ENCODE measurements at places on chromosomes 12 and 14. TPM values are rescaled to one million over a fixed set of nuclear protein-coding genes. Genes with fewer than 3 reads are reported as not detected.
A peak's percentile ranks its signal among the peaks of the same experiment; 100 is the strongest.

GRCh38 chr12:120117961-120118320 is 1.4 kb upstream of the RAB35 start:
- peaks cover 6% of the 10 kb centered on the region for H3K36me3 ChIP-seq
- H3K4me1 ChIP-seq: peaks cover 65% of the 10 kb centered on the region
- H3K4me3 ChIP-seq: peak overlapping the region; percentile 86
- no peaks in the 10 kb centered on the region for H3K27me3 ChIP-seq

DNA sequence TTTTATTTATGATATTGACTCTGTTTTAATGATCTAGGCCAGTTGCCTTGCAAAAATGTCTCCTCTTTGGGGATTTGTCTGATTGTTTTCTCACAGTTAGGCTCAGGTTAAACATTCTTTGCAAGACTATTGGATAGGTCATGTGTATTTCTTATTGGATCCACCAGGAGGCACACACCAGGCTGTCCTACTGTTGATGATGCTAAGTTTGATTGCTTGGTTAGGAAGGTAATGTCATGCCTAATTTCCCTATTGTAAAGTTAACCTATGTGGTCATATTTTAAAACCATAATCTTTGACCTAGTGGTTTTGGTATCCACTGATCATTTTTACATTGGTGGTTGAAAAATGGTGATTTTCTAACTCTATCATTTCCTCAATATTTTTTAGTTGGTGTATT is 137.1 kb downstream of the BRMS1L start:
- no peak overlapping the region for H3K4me3 ChIP-seq
- no peaks in the 10 kb centered on the region for H3K4me1 ChIP-seq
- H3K27me3 ChIP-seq: no peaks in the 10 kb centered on the region
- H3K27ac ChIP-seq: no peak overlapping the region
- DNase-seq: no peak
- no peaks in the 10 kb centered on the region for H3K36me3 ChIP-seq

Gene CLEC4C
- 0.39 TPM for total RNA-seq

DNA sequence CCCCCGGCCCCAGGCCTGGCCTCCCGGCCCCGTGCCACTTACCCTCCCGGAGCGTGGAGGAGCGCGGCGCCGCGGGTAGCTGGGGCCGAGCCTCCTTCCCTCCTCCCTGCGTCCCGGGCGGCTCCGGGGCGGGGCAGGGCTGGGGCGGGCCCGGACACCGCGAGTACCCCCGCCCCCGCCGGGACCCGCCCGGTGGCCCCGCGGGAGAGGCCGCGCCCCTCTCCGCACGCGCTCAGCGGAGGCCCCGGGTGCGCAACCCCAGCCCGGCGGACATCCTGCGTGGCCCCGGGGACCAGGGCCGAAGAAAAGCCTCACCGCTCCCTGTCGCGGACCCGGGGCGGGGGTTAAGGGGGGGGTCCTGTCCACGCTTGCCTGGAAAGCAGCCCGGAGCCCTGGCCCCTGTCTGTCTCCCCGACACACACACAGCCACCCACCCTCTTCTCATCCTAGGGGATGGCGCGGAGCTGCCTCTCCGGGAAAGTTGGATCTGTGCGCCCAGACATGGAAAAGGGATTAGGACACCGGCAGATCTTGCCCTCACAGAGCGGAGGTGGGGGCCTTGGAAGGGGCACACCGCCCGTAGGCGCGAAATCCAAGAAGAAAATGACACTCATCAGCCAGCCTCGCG is at the start of gene SYNE3:
Gene SYNE3, minus strand, starts transcription at position 97 of the 628 bp plus-strand sequence. CDS start 40,829 bp downstream, outside the sequence.
- no peaks in the 10 kb centered on the region for H3K27me3 ChIP-seq
- DNase-seq: peak; percentile 81
- H3K36me3 ChIP-seq: peaks cover 1% of the 10 kb centered on the region
- H3K27ac ChIP-seq: peak within 1 kb of the TSS; percentile 73
- H3K4me1 ChIP-seq: peaks cover 79% of the 10 kb centered on the region

GRCh38 chr14:20455355-20456300 is 602 bp downstream of the APEX1 start:
- peak; percentile 62 for DNase-seq
- peaks cover 60% of the 10 kb centered on the region for H3K36me3 ChIP-seq
- H3K27me3 ChIP-seq: no peaks in the 10 kb centered on the region
- peak overlapping the region; percentile 66 for H3K4me3 ChIP-seq
- H3K27ac ChIP-seq: peak overlapping the region; percentile 92

- H3K4me3 ChIP-seq: no peak overlapping the region
- H3K27ac ChIP-seq: no peak overlapping the region
- DNase-seq: no peak
- no peaks in the 10 kb centered on the region for H3K27me3 ChIP-seq
- no peaks in the 10 kb centered on the region for H3K36me3 ChIP-seq
- H3K4me1 ChIP-seq: no peaks in the 10 kb centered on the region
These were observed 232.6 kb upstream of the TBX3 start for GRCh38 chr12:114916541-114916940.

Gene TCL1B
- not detected for total RNA-seq

- no peaks in the 10 kb centered on the region for H3K4me1 ChIP-seq
- no peaks in the 10 kb centered on the region for H3K27me3 ChIP-seq
- no peak overlapping the region for H3K27ac ChIP-seq
These were observed 5.1 kb downstream of the MIPOL1 start for GRCh38 chr14:37202812-37203211.

Measured in CD4-positive, alpha-beta T cell (primary cell).